Hair follicular keratinocyte (primary cell): ENCODE measurements at places on chromosomes 2 and 18. TPM values are rescaled to one million over a fixed set of nuclear protein-coding genes. Genes with fewer than 3 reads are reported as not detected.

The ST6GAL2 gene
- total RNA-seq, result 0.08 TPM in 1 of 2 replicates, not detected in the other

The IL1RL2 gene
- total RNA-seq, result 2.1 and 2.8 TPM in 2 replicates

The PECR gene
- 4.1 and 5.8 TPM in 2 replicates for total RNA-seq

The C2orf78 gene
- not detected in 2 replicates for total RNA-seq

The SALL3 gene
- total RNA-seq, result not detected in 2 replicates

The ABCG5 gene
- not detected in 2 replicates for total RNA-seq

The TMEM169 gene
- total RNA-seq, result under 0.01 and 0.08 TPM in 2 replicates

The GALNT13 gene
- total RNA-seq, result under 0.01 TPM in 1 of 2 replicates, not detected in the other

The GLI2 gene
- 0.39 TPM in 1 of 2 replicates, not detected in the other for total RNA-seq
